Testis (tissue), 5 donors: ENCODE measurements at places on chromosomes 2 and 18.
A peak's percentile ranks its signal among the peaks of the same experiment; 100 is the strongest.

GRCh38 chr18:69758458-69758857 lies 189.2 kb downstream of the CD226 start:
- DNase-seq = no peak

DNA sequence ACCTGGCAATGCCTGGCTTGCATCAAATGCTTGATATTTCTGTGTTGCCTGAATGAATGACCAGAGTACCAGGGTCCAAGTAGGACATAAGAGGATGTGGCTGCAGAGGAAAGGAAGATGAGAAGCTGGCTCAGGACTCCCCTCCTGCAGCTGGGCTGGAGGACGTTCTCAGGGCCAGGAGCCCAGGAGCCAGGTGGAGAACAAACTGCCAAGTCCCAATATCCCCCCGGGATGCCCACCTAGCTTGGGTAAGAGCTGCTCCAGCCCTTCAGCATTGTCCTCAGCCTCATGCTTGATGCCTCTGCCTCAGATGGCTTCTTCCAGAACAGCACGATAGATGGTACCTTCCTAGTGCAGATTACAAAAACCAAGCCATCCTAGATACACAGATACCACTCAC lies 8.6 kb upstream of the ATP6V1B1 start:
- peak; percentile 2 for DNase-seq

- no peak for DNase-seq
These were observed at the start of gene TEKT4 for GRCh38 chr2:94871226-94872087. Gene TEKT4, plus strand, starts transcription at chr2:94871430. Its CDS starts 150 bp downstream, at chr2:94871580.

DNA sequence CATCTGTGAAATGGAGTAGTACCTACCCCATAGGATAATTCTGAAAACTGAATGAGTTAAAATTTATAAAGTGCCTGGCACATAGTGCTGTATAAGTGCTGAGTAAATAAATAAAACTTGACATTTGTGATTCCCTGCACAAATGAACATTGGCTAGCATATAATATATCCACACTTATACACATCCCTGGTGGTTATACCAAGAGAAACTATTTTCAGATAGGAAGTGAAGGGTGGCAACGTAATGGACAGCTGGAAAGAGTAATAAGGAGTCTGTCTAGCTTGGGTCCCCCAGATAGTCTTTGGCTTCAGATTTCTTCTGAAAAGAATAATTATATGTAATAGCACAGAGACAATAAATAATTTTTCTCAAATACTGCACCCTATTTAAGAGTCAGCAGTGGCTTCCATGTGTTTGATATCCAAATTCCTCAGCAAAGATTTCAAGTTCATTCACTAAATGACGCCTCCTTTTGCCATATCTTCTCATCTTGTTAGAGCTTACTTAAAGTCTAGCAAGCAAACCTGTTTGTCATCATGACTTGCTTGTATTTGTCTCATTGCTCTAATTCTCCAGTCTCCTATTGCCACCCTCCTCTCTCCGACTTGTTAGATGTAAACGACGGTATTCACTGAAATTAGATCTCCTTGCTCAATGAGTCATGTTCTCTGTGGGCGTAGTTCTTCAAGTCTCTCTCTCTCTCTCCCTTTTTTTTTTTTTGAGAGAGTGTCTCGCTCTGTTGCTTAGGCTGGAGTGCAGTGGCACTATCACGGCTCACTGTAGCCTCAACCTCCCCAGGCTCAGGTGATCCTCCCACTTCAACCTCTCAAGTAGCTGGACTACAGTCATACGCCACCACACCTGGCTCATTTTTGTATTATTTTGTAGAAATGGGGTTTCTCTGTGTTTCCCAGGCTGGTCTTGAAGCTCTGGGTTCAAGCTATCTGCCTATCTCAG lies 8.7 kb upstream of the ADGRF3 start:
- DNase-seq = no peak

DNA sequence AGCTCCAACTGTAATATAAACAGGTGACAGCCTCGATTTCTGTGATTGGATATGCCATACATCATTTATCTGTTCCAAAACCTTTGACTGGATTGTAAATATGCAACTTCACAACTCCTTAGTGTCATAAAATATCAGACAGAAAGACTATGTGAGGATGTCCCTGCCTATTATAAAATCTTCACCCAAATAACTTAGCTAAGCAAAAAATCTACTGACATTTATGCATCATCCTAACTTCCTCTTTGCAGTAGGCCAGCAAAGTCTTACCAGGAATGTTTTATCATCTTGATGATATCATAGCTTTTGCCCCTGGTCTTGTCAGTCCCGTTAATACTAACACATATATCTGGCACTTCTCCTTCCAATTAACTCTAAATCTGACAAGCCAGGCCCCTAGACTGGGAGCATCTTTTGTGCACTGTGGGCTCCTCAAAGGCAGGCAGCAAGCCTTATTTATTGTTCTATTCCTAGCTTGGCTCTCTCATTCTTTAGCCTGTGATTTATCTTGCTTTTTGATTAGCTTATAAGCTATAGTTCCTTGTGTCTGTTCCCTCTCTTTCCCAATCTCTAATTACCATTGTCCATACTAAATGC lies 356.5 kb upstream of the HNMT start:
- no peak for DNase-seq
